ENCODE measurements at places on chromosomes 7 and 10.

- DNase-seq: no peak
These were observed 2.9 kb downstream of the AQP1 start for GRCh38 chr7:30914596-30914995.

- no peak for DNase-seq
These were observed 37.4 kb downstream of the CCDC6 start for GRCh38 chr10:59868696-59869593.

- peak; percentile 18 for DNase-seq
These were observed 24.0 kb downstream of the CCSER2 start for GRCh38 chr10:84352251-84352842.

DNA sequence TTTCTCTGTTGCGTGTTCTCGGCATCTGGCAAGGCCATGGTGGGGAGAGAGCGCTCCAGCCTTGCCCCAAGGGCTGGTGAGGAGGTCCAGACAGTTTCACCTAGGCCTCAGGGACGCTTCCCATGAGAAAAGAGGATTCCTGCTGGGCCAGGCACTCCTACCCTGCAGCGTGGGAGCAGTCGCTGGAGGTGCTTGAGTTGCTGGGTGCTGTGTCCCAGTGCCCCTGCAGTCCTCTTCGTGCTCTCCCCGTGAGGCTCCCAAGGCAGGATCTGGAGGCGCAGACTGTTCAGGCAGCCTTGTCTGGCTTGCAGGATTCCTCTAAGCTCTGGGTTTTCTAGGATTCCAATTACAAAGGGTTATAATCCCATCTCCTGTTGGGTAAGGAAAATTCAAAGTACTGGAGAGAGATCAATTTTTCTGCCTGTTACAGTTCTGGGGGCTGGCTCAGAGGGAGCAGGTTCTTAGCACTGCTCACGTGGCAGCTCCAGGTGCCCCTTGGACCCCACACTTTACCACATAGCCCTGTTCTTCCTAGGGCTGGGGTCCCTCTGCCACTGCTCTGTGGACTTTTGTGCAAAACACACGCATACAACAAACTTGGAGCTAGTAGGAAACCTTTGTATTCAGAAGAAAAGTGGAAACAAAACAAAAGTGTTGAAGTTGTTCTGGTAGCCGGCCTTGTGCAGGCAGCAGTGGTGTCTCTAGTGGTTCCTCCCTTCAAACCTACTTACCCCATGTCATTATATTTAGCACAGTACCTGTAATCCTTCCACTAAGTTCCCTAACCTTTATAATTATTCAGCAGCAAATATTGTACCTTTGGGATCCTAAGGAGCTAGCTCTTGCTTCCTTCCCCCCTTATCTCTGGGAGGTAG is 60.5 kb downstream of the CCNY start:
- no peak for DNase-seq

- DNase-seq: no peak
These were observed 12.6 kb upstream of the NRBF2 start for GRCh38 chr10:63120554-63120953.

DNA sequence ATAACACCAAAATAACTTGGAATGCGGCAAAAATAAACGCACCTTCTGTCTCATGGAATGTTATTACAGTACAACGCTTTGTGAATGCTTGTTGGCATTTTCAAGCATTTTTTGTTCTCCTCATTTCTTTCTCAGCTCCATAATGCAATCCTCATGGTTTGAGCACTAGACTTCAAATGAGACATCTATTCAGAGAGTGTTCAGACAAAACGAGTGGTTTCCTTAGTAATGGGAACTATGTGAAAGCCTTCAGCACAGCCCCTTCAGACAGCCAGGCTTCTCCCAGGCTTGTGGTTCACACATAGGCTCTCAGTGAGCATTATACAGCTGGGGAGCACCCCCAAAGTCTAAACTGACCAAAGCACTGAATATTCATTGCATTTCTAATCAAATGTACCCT is 8.6 kb upstream of the LRRN3 start:
- DNase-seq: no peak

- no peak for DNase-seq
These were observed 314.7 kb downstream of the PLXNA4 start for GRCh38 chr7:132261327-132262159.

- DNase-seq: no peak
These were observed 335.3 kb downstream of the NRG3 start for GRCh38 chr10:82210331-82210730.

DNA sequence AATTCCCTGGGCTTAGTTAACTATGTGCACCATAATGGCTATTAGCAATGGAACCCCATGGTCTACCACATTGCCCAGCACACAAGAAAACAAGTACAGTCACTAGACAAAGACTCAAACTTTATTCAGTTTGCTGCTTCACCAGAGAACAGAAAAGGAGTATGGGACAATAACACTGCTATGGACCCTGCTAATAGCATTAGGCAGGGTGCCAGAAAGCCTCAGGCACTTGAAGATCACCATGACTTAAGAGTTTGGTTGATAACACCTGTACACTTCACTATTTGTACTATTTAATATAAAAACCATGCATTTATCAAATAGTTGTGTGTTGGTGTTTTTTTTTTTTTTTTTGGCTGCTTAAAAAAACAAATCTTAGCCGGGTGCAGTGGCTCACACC is 159.6 kb downstream of the KMT2E start:
- peak; percentile 48 for DNase-seq

DNA sequence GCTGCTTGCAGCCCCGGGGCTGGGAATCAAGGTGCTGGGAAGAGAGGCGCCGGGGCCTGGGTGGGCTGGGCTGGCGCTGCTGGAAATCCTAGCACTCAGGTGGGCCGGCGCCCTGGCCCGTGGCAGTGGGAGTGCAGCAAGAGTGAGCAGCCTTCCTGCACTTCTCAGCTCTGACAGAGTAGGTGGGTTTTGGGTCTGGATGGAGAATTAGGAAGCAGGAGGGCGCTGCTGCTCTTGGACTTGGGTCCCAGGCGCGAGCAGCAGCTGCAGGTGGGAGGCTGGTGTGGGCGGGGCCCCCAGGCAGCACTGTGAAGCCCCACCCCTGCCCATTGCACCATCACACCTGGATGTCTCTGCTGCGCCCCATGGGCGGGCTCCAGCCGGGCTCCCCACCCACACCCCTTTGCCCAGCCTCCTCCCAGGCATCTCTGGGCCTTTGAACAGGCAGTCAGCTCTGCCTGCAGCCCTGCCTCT is 6.0 kb downstream of the BRI3 start:
- no peak for DNase-seq

DNA sequence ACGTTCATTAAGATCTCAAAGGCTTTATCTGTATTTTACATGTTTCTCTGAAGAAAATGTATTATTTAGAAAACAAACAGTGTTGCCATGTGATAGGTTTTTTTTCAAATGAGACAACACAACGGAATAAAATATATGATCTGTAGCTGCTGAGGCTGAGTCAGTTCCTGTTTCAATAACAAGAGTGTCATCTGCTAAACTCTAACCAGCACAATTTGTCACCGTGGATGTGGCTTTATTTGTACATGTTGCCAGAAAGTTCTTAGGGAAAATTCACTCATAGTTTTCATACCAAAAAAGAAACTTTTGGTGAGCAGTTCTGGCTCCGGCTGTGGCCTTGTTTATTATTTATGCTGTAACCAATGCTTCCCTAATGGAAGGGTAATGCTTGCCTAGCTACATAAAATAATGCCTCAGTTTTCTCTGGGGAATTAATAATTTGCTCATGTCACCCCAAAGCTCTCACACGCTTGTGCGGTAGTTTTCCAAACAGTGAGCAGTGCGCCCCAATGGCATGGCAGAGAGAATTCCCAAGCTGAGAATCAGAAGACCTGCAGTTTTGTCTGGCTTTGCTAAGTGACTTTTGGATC is 20.3 kb upstream of the KLF6 start:
- peak; percentile 1 for DNase-seq

GRCh38 chr10:111875725-111876124 is 307.8 kb downstream of the GPAM start:
- DNase-seq: no peak

GRCh38 chr10:24721229-24722106 is 2.2 kb downstream of the ARHGAP21 start:
- no peak for DNase-seq

DNA sequence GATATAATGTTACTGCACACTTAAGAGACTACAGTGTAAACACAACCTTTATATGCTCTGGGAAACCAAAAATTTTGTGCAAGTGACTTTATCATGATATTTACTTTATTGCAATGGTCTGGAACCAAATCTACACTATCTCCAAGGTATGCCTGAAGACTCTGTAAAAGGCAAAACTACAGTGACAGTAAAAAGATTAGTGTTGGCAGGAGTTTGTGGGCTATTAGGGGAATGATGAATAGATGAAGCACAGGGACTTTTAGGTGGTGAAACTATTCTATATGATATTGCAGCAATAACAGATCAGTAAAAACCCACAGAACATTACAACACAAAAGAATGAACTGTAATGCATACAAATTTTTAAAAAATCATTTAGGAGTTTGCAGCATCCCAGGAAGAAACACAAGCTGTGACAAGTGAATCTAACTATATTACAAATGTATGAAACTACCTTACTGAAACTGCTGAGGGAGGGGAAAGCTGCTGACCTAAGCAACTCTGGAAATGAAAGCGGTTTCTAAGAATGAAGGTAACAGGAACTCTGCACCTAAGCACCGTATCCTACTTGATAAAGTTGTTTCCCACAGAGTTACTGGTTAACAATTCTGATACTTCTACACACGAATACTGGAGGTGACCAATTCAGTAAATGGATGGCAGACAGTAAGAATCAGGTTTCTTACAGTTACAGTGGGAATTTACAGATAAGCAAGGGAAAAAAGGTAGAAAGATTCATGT is 82.6 kb downstream of the ATE1 start:
- no peak for DNase-seq

DNA sequence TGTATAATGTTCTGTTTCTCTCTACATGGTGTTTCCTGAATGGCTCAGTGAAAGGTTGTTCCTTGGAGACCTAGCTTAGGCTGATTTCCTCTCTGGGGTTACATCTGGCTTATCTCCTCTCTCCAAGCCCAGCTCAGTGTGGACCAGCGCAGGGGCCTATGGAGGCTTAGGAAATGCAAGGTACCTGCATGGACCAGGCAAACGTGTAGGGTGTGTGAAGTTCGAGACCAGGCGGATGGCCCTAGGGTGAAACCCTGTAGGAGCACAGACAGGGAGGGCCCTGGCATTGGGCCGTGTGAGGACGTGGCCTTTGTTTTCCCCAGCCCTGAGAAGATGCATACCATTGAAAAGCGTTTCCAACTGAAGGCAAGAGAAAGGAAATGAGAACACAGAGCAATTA is 59.0 kb downstream of the DOCK1 start:
- no peak for DNase-seq

Data from NCI-H1417 (cell line).